ENCODE measurements at places on chromosomes 5 and 9.

DNA sequence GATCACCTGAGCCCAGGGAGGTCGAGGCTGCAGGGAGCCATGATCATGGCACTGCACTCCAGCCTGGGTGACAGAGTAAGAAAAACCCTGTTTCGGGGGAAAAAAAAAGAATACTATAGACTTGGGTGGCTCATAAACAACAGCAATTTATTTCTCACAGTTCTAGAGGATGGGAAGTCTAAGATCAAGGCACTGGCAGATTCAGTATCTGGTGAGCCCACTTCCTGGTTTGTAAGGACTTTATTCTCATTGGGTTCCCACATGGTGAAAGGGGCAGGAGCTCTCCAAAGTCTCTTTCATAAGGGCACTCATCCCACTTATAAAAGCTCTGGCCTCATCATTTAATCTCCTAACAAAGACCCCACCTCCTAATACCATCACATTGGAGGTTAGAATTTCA lies 8.7 kb downstream of the HINT1 start:
- DNase-seq, result no peak

DNA sequence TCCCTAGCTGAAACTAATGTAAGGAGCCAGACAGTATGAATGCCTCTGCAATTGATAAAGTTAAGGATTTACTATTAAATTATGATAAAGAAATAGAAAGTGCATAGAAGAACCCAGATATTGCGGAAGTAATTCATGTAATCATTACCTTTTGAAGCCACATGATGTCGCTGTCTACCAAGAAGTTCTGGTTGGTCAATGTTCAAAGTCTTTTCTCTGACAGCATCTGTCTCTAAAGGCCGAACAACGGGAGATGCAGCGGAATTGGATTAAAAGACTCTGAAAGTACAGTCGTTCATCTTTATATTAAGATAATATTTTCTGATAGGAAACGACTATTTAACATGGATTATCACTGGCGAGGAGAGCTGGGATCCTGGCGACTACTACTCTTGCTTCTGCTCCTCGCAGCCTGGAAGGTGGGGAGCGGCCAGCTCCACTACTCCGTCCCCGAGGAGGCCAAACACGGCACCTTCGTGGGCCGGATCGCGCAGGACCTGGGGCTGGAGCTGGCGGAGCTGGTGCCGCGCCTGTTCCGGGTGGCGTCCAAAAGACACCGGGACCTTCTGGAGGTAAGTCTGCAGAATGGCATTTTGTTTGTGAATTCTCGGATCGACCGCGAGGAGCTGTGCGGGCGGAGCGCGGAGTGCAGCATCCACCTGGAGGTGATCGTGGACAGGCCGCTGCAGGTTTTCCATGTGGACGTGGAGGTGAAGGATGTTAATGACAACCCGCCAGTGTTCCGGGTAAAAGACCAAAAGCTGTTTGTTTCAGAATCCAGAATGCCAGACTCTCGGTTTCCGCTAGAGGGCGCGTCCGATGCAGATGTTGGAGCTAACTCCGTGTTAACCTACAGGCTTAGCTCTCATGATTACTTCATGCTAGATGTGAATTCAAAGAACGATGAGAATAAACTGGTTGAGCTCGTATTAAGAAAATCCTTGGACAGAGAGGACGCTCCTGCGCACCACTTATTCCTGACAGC lies at the start of gene PCDHA8:
TSS of gene PCDHA8 (plus strand) at position 210 of the 985 bp plus-strand sequence. CDS start at position 345, 135 bp downstream.
- DNase-seq, result no peak

- no peak for DNase-seq
Measured at GRCh38 chr9:26057050-26057449, 378.8 kb upstream of the TUSC1 start.

- DNase-seq, result no peak
Measured at GRCh38 chr9:108411632-108412031, 444.2 kb downstream of the ACTL7B start.

GRCh38 chr9:93292288-93292615 lies 108.3 kb downstream of the WNK2 start:
- no peak for DNase-seq

GRCh38 chr5:163622799-163623198 lies 117.4 kb downstream of the MAT2B start:
- DNase-seq, result no peak

- no peak for DNase-seq
Measured at GRCh38 chr5:67771221-67771620, 444.3 kb upstream of the PIK3R1 start.

GRCh38 chr9:88060746-88061145 lies 77.5 kb downstream of the SPATA31C2 start:
- DNase-seq, result no peak

DNA sequence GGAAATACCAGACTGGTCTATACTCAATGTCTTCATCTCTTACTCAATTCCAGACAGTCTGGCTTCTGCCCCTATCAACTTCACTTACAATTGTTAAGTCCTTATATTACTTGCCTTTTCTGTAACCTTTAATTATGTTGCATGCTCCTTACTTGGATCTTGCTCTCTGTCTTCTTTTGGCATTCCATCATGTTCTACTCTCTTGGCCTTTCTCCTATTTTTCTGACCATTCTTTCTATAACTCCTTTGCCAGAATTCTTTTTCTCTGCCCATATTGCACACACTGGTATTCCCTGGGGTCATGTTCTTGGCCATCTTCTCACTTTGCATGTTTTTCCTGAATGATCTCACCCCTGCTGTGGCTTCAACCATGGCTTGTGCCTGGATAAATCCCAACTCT lies 209.8 kb upstream of the ZNF462 start:
- DNase-seq, result no peak

DNA sequence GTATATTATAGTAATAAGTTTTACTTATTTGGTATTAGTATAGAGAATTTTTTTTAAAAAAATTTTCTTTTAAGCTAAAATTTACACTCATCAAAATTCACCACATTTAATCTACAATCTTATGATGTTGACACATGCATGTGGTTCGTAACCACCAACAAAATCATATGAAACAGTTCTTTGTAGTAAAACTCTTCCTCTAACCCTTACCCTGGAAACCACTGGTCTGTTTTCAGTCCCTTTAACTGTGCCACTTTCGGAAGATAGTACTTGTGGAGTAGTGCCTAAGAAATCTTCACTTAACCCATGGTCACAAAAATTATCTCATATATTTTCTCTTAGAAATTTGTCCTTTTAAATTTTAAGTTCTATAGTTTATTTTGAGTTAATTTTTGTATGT lies 1498.8 kb downstream of the MAT2B start:
- no peak for DNase-seq

DNA sequence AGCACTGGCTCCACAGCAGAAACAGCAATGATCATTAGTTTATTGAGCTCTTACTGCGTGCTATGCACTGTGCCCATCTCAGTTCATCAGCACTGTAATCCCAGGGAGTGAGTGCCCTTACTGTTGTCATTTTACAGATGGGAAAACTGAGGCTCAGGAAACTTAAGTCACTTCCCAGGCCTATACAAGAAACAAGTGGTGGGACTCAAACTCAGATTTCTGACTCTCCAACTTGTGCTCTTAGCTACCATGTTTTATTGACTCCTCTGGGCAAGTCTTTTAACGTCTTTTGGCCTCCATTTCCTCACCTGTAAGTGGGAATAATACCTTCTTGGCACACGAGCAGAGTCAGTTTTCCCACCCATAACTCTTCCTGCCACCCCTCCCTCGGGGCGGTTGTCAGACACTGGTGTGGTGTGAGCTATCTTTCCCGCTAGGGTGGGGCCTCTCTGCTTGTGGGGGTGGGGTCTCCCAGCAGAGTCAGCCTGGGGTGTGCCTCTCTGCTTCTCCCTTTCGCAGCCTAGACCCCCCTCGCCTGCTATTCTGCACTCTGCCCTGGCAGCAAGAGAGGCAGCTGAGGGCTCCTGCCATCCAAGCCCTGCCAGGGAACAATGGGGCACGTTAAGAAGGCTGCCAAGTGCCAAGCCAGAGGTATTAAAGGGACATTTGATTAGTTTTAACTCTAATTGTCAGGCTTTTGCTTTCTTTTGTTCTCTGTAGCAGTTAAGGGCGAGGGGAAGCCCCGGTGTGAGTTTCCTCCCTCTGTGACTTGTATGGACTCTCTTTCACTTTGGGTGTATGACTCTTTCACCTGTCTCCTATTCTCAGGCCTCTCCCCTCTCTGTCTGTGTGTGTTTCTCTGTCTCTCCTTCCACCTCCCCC lies 12.1 kb downstream of the GALNT10 start:
- no peak for DNase-seq

- no peak for DNase-seq
Measured at GRCh38 chr5:161934486-161934885, 86.6 kb downstream of the GABRA1 start.

DNA sequence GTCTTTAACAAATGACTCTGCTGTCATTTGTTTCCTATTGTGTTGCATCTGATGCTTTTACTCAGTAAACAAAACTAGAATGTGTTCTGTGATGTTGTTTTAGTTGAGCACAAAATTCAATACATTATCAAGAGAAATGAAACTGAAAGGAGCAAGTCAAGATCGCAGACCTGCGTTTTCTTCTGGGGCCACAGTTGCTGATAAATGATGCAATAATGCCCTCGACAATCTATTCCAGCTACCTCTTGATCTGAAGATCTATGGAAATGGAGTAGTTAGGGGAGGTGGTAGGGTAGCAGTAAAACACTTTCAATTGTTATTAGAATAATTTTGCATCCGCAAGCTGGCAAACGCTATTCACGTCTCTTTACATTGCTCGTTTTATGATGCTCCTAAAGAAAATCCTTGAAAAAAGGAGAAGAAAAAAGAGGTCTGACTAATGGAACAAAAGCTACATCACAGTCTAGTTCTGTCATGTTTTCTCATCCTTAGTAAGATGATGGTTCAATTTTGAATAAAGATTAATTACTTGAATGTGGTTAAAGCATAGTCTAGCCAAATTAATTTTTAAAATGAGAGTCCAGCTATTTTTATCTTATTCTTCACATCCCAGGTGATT lies 1.6 kb downstream of the ZNF366 start:
- DNase-seq, result no peak

DNA sequence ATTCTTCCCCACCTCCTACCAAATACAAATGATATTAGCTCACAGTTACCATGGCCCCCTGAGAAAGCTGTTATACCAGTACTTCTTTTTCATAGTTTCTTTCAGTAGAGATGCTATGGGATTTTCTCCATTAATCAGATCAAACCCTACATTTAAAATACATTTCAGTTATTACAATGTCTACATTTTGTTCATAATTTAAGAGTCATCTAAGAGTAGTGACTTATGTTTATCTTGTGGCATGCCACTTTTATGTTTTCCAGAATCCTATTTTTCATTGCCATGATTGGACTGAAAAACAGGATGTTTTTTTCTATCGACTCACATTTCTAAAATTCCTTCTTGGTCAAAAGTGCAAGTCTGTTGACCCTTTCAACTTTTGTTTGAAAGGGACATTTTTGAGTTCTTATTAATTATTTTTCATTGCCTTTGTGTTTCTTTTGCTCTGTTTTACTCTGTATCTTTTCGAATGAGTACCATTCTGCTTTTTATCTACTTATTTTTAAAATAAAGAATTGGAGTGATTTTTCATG lies 77.4 kb upstream of the ANXA1 start:
- DNase-seq, result no peak

- DNase-seq, result no peak
Measured at GRCh38 chr9:107064378-107064777, 201.4 kb downstream of the ZNF462 start.

- no peak for DNase-seq
Measured at GRCh38 chr5:131264451-131265099, 722 bp downstream of the CDC42SE2 start.

DNA sequence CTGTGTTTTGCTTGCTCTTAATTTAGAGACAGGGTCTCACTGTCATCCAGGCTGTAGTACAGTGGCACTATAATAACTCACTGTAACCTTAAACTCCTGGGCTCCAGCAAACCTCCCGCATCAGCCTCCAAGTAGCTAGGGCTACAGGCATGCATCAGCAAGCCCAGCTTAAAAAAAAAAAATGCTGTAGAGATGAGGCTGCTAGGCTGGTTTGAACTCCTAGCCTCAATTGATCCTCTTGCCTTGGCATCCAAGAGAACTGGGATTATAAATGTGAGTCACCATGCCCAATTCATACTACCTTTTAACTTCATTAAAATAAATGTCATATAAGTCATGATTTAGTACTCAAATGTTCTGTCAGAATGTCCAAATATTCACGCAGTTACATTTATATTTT lies 2195.7 kb upstream of the C9orf72 start:
- DNase-seq, result no peak

DNA sequence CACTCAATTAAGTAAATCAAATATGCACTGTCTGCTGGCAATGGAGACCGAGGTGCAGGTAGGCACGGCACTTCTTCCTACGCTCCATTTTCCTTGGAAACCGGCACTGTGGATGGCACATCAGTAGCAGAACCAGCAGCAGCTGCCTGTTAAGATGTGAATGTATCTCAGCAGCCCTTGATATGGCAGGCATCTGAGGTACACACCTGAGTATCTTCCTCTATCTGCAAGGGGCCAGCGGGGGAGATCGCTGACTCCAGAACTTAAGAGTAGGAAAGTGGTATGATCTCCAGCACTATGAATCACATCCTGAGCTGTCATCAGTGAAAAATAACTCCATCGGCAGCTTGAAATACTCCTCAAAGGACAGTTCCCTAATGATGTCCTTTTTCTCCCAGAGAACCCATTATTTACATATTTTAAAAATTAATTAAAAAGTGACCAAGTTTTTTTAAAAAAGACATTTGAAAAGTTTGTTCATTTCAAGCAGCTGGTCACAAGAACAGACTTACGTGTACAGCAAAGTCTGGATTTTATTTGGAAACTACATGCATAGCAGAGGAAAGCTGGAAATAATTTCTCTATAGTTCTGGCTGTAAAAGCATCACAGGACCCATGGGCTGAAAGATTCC lies 97.1 kb downstream of the ADAMTS12 start:
- no peak for DNase-seq

GRCh38 chr5:158801893-158802292 lies 297.8 kb downstream of the EBF1 start:
- DNase-seq, result no peak

- no peak for DNase-seq
Measured at GRCh38 chr5:1634337-1634661, 110.5 kb upstream of the LPCAT1 start.

- DNase-seq, result no peak
Measured at GRCh38 chr9:72540348-72540873, 19.0 kb downstream of the TMC1 start.

DNA sequence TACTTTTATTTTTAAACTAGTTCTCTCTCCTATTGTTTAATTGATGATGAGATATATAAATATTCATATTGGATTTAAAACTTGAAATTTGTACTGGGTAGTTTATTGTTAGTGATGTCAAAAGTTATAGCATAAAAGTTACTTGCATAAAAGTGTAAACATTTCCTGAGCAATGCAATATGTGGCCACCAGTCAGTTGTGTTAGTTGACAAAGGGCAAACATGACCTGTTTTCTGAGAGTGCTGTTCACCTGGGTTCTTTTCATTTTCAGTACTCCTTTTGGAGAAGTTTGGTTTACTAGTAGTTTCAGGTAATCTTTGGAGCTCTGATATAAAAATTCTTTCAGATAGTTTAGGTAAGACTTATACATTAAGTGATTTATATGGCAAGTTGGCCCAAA lies 69.4 kb downstream of the COMMD10 start:
- no peak for DNase-seq

DNA sequence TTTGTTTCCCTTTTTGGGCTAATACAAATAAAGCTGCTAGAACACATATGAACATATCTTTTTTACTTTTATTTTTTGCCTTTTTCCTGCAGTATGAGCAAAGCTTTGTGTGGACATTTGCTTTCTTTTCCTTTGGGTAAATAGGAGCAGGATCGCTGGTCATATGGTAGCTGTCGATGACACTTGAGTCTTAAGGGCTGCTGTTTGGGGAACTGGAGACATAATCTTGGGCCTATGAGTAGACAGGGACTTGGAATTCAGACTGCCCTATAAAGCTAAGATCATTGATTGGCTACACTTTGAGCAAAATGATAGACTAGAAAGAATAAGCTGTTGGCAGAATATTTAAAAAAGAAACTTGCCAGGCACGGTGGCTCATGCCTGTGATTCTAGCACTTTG lies 60.9 kb upstream of the ABL1 start:
- no peak for DNase-seq

Data from stimulated activated CD8-positive, alpha-beta memory T cell treated with anti-CD3 and anti-CD28 coated beads, Interleukin-7, amount 100 ng/mL, for 1 hour (primary cell).